Keratinocyte (primary cell): ENCODE measurements at places on chromosomes 16 and 17.
A peak's percentile ranks its signal among the peaks of the same experiment; 100 is the strongest.

- peak; percentile 84 for DNase-seq
These were observed 11.1 kb downstream of the TSPOAP1 start for GRCh38 chr17:58317421-58318064.

- DNase-seq, result no peak
These were observed 24.6 kb upstream of the TNRC6C start for GRCh38 chr17:77933777-77934398.

GRCh38 chr17:67746704-67747571, 29.2 kb downstream of the NOL11 start:
- no peak for DNase-seq

DNA sequence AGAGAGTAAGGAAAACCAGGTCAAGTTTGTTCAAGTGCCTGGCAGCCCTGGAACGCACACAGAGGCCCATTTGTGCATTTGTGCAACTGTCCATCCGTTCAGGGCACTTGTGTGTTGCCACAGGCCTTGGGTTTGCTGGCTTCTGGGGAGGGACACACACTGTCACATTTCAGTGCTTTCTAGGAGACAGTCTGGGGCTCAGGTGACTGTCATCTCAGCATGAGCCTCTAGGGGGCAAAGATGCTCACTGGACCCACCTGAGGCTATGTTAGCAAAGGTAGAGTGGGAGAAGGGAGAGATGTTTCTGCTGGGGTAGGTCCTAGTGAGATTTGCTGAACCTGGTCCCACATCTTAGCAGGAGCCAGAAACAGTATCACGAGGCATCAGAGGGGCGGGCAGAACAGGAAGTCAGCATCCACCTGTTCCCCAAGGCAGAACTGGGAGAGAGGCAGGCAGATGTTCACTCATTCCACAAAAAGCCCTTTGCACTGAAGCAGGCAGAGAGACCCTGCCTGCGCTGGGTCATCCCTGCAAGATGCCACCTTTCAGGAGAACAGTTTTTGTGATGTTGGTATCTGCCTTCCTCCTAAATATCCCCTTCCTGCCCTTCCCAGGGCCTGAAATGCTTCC, 48.5 kb downstream of the RAI1 start:
- DNase-seq, result no peak

DNA sequence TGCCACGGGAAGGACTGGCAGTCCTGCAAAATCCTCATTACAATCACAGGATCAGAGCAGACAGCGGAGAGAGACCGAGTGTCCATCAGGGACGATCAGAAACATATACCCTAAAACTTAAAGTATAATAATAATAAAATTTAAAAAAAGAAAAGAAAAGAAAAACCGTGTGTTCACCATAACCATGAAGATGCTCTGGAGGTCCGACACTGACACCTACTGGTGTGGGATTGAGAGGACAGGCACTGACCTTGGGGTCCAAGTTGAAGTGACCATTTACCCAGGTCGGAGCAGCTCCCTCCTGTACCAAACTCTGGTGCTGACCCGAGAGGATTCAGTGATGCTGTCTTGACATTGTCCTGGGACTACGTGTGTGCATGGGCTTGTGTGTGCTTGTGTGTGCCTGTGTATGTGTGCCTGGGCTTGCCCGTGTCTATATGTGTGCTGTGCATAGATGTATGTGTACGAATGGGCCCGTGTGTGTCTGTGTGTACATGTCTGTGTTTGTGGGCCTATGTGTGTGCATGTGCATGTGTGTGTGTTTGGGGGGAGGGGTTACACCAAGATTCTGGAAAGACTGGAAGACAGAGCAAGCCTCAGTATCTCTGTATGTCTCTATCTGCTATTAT, 10.0 kb upstream of the CD300LD start:
- DNase-seq, result no peak

DNA sequence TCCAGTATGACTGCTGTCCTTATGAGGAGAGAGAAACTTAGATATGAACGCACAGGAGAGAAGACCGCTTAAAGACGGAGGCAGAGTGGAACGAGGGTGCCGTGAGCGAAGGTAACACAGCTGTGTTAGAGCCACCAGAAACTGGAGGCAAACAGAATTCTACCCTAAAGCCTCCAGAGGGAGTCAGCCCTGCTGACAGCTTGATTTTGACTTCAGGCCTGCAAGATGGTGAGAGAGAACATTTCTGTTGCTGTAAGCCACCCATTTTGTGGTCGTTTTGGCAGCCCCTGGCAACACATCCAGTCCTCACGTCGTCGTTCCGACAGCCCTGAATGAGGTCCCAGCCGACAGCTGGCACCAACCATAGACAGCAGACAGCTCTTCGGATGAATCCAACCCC, 2.8 kb upstream of the SPATA2L start:
- no peak for DNase-seq

DNA sequence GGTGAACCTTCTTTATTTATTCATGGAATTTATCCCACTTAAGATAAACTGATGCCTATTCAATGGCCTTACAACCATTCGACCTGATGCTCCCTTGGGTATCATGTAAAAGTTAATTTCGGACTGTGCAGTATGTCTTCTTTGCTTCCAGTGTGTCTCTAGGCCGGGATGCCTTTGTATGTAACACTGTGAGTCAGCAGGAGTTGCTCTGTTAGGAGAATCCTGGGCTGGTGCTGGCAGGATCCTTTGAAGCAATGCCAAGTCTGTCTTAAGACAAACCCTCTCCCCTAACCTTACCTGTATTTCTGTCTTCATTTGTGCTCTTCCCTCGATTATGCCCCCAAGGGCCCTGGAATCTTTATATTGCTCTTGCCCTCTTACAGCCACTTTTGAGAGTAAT, 37.9 kb upstream of the ABCA8 start:
- DNase-seq, result no peak

DNA sequence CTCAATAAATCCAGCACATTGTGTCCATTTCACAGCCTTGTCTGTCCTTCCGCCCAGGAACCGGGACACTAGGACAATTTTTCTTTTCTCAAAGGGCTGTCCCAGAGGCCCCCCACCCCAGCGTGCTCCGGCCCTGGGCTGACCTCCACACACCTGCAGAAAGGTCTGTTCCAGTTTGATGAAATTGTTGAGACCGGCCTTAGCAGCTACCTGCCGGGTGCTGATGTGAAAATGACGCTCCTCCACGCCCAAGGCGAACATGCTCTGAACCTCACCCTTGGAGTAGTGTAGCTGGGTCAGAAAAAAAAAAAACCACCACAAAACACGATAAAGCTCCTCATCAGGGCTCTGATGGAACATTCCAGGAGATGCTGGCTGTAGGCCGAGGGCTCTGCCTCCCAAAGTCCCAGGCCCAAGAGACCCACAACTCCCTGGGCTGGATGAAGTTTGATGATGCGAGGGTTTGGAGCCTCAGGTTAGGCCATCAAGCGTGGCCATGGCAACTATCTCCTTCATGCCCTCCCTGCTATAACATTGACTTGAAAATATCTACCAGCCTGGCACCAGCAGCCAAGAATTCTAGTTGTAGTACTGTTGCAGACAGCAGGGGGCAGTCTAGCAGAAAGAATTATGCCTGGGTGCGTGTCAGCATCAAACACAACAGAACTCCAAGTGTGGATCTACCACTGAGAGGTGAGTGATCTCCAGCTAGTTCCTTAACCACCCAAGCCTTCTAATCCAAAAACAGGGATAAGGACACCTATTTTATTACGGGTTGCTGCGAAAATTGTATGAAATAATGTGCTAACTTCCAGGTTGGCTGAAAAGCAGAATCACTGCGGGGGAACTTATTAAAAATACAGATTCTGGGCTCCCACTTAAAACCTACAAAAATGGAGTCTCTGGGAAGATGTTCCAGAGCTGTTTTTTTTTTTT, 62.1 kb downstream of the RMI2 start:
- DNase-seq, result peak; percentile 21

DNA sequence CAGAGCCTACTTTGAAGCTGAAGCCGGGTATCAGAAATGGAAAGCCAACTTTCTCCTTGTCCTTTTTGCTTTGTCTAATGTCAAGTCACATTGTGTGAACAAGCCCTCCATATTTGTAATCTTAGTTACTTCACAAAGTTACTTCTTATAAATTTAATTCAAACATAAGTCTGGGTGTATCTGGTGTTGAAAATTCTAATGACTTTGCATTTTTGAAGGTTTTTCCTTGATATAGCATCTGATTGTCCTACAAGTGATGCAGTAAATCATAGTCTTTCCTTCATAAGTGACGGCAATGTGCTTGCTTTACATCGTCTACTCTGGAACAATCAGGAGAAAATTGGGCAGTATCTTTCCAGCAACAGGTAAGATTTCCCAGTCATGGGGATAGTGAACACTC, 36.9 kb downstream of the OMG start:
- DNase-seq, result no peak

DNA sequence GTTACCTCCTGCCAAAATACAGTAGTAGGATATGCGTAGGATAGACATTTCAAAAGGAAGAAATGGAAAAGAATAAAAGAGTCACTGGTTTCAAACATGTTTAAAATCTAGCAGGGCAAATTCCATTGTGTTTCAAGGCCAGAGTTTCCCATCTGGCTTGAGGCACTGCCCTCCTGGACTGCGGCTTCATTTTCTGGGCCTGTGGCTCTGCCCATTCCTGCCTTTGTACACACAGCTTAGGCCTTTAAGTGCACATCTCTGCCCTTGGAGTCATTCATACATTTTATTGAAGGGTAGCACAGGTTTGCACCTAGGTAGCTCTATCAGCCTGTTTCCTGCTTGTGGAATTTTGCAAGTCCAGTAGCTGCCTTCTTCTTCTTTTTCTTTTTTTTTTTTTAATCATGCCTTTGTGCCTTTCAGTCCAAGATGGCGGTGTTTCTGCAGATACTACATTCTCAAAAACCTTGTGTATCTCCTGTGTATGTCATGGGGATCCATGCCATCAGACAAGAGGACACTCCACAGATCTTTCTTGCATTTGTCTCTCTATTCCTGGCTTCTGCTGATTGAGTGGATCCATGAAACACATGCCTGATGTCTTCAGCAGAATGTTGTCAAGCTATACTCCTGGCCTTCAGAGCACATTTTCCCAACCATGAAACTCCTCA, 282.9 kb downstream of the BCAS3 start:
- DNase-seq, result no peak

DNA sequence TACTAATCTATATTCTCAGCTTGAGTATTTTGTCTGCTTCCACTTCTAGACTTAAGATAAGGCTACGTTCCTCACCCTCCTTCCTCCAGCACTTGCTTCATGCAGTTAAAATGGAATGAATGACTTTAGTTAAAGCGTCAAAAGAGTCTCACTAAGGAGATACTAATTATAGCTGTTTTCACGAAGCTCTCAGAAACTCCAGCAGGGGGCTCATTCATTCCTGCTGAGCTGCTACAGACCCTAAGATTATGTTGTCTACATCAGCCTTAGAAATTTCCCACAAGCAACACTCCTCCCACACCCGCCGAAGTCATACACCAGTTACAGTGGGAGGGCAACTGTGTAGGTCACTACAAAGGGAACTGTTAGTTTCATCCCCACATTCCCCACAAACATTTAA, 57.0 kb upstream of the KIFC3 start:
- DNase-seq, result no peak

- DNase-seq, result no peak
These were observed 4.2 kb downstream of the CCDC42 start for GRCh38 chr17:8740486-8740885.

DNA sequence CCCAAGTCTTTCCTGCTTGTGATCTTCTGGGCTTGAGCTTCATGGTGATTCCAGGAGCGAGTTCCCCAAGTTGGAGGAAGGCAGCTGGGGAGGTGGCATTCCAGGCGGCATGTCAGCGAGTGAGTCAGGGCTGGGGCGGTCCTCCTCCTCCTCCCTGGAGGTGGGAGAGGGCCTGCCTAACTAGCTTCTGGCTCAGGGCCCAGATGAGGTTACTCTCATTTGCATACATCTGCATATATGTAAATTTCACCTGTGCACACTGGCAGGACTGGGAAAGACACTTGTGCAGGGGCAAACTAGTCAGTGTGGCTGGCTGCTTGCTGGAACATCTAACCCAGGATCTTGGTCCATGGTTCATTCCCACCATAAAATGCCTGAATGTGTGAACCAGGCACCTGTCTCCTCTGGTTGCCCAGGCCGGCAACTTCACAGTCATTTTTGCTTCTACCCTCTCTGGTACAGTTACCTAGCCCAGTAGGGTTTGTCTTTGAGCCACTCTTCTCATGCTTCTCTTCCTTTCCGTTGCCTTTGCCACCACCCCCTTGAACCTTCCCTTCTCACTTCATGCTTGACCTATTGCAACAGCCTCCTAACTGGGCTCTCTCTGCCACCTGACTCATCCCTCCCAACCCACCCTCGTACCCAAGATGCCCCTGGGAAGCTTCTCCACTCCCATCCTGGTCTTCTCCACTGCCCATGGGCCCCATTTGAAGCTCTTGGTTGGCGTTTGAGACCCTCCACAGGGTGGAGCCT, 9.6 kb upstream of the DLX4 start:
- no peak for DNase-seq

DNA sequence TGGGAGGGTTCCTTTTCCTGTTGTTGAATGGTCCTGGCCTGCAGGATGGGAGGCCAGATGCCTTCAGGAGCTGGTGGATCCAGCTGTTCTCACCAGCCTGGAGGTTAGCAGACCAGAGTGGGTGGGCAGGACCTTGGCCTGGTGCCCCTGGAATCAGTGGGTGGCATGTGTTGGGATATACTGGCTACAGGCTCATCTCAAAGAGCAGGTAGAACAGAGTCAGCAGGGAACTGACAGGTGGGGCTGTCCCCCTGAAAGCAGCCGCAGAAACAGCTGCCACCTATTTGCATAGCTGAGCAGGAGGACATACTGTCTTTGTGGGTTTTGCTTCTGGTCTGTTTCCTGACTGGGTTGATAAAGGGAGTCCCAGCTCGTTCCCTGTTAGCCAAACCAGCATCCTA, 144.1 kb downstream of the RAB11FIP4 start:
- no peak for DNase-seq

DNA sequence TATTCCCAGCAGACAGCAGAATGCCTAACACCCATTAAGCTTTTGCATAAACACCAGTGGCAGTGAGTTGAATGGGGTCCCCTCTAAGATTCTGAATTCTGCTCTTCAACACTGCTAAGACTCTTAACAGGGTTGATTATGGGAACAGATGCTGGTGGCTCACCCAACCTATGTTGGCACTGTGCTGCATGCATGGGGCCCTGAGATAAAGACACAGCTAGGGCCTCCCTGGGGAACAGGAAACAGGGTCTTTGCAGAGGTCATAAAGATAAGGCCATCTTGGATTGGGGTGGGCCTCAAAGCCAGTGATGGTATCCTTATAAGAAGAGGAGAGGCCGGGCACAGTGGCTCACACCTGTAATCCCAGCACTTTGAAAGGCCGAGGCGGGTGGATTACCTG, 190.8 kb downstream of the SLC39A11 start:
- no peak for DNase-seq

- no peak for DNase-seq
These were observed 166.6 kb downstream of the PHKB start for GRCh38 chr16:47627721-47628120.
